Bone marrow (tissue), 2 donors: ENCODE measurements at places on chromosomes 1 and 21.

- DNase-seq: no peak
Measured at GRCh38 chr1:84773195-84773594, 82.9 kb upstream of the SSX2IP start.

GRCh38 chr1:232958067-232958466 lies 7.7 kb downstream of the NTPCR start:
- no peak for DNase-seq

DNA sequence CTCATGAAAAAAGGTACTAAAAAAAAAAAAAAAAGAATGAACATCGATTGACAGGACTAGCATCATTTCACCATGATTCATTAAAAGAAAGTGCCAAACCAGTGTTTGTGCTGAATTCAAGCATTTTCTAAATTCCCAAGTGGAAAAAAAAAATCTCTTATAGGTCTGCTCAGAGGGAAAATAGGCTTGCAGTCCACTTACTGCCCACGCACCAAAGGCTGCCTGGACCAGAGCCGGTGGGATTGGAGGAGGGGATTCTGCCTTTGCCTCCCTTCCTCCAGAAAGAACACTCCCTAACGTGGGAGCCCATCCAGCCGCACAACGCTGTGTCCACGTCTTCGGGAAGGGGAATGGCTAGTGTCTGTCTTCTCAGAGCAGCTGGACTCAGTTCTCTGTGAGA lies 5.5 kb upstream of the TRAPPC10 start:
- no peak for DNase-seq

- DNase-seq: no peak
Measured at GRCh38 chr21:45377866-45378257, 27.1 kb upstream of the COL18A1 start.

- DNase-seq: no peak
Measured at GRCh38 chr1:117932576-117932975, 3.0 kb downstream of the WDR3 start.

- DNase-seq: no peak
Measured at GRCh38 chr1:27475720-27476119, 14.2 kb downstream of the WASF2 start.

- DNase-seq: no peak
Measured at GRCh38 chr1:11044086-11044848, 2.8 kb downstream of the MASP2 start.

DNA sequence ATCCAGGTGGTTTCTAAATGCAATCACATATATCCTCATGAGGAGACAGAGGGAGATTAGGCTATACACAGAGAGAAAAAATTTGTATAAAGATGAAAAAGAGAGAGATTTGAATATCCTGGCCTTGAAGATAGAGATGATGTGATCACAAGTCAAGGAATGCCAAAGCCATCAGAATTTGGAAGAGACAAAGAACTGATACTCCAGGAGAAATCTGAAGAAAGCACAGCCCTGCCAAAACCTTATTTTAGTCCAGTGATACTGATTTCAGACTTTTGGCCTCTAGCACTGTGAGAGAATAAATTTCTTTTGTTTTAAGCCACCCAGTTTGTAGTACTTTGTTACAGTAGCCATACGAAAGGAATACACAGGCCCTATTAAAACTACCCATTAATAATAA lies 33.4 kb downstream of the DOCK7 start:
- DNase-seq: no peak

DNA sequence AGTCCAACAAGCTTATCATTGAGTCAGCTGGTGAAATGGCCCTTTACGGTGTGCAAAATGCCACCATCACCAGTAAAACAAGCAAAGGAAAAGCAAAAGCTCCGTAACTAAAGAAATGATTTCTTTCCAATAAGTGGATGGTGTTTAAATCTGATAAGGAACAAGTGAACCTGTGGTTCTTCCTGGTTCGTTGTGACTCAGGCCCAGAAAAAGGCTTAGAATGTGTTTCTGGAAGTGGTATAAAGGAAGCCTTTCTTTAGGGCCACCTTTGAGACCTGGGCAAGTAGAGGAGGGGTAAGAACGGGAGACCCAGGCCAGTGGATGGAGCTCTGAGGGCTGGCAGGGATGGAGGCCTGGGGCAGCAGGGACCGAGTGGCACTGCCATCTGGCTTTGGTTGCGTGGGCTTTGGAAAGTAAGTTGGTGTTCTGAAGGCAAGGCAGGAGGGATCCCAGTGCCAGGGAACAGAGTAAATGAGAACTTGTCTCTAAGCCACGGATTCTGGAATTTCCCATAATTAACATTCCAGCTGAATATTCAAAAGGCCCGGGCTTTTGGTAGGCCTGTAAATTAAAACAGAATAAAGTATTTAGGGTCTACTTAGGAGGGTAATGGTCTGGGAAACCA lies 87.9 kb upstream of the LMO4 start:
- DNase-seq: no peak

DNA sequence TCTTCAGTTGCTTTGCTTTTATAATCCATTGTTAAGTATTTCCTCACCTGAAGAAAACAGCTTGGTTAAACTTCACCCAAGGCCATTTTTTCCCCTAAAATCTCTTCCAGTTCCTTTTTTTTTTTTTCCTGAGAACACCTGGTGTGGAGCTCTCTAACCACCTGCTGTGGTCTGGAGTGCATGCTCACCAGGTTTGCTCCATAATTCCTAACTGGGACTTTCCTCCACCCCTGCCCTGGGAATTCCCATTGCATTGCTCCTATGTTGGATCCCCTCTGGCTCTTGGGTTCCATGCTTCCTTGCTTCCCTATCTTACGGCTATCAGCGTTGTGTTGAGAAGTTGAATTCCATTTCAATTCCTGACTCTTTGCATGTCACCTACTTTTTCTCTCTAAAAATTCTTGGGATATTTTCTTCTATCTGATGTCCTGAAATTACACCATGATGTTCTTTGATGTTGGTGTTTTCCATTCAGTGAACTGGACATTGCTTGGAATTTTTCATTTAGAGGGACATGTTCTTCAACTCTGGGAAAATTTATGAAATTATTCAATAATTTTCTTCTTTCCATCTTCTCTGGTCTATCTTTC lies 19.6 kb upstream of the DYRK1A start:
- no peak for DNase-seq

DNA sequence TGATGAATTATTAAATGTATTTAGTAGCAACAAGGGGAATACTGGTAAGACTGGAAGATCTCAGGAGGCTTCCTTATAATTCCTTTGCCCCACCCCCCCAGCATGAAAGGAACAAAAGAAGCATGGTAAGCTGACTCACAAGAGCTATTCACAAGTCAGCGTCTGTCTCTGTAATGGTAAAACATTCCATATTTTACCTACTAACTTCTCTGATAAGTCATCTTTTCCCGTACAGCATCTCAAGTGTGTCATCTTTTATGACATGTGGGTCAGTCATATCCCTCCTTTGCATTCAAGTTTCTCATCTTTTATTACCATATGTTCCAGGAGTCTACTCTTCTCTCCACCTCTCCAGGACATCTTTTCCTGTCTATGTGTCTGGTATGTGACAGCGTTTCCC lies 241.3 kb downstream of the PLA2G4A start:
- no peak for DNase-seq

GRCh38 chr1:39657923-39658485 lies 13.9 kb downstream of the NT5C1A start:
- DNase-seq: peak; percentile 33

GRCh38 chr1:176993587-176993986 lies 170.9 kb downstream of the ASTN1 start:
- DNase-seq: no peak

DNA sequence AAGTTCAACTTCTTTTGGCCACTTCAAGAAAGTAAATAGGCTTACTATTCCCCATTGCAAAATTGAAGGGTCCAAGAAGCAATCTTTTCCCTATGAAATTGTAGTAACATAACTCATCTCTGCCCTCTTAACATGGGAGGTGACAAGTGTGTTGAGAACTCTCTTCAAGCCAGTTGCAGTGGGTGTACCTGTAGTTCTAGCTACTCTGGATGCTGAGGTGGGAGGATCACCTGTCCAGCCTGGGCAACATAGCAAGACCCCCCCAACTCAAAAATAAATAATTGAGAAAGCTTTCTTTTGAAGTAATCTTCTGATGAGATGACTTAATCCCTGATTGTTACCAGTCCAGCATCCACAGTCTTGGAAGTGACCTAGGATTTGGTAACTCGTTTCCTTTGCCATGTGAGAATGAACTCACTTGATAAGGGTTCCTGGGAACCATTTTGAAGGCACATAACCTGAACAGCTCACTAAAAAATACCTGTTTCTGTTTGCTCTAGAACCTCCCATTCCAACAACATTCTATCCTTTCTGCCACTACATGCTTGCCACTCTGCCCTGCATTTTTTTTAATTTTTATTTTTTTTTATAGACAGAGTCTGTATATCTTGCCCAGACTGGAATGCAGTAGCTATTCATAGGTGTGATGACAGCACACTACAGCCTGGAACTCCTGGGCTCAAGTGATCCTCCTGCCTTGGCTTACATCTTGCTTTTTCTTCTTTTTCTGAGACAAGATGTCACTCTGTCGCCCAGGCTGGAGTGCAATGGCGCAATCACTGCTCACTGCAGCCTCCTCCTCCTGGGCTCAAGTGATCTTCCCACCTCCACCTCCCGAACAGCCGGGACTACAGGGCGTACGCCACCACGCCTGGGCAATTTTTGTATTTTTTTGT lies 1.4 kb upstream of the IPO9 start:
- DNase-seq: no peak

GRCh38 chr21:46633566-46633965 lies 1.9 kb upstream of the PRMT2 start:
- DNase-seq: no peak

GRCh38 chr1:67084765-67085318 lies 30.9 kb upstream of the SLC35D1 start:
- DNase-seq: no peak

- no peak for DNase-seq
Measured at GRCh38 chr1:80158771-80159170, 1152.2 kb upstream of the ADGRL4 start.

DNA sequence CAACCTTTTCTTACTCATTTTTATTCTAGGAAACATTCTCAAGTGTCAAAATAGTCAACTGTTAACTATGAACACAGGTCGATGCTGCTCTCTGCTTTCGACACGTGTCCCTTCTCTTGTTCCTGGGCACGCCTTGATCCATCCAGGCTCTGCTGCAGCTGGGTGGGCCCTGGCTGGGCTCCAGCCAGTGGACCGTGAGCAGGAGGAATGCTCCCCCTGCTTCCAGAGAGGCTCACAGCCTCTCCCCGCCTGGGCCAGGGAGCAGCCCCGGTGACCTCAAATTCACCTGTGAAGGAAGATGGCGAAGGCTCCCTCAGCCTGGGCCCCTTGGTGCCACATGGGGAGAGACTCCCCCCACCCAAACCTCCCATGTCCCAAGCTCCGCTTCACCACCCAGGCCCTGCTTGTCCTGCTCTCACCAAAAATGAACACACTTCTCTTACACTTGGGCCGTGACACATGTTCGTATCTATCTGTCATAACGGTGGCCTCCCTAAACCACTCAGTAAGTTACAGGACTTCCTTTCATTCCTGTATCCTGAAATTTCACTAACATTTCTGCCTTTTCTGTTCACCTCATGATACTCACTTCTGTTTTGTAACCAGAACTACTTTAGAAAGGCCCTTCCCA lies 24.6 kb upstream of the ADARB1 start:
- no peak for DNase-seq

GRCh38 chr1:192516776-192517297 lies 58.7 kb upstream of the RGS1 start:
- DNase-seq: no peak

GRCh38 chr1:39116860-39117728 lies 87.4 kb upstream of the MACF1 start:
- DNase-seq: no peak

- no peak for DNase-seq
Measured at GRCh38 chr1:222754366-222755139, 17.6 kb downstream of the FAM177B start.

- no peak for DNase-seq
Measured at GRCh38 chr1:9120312-9120958, 8.5 kb downstream of the GPR157 start.

DNA sequence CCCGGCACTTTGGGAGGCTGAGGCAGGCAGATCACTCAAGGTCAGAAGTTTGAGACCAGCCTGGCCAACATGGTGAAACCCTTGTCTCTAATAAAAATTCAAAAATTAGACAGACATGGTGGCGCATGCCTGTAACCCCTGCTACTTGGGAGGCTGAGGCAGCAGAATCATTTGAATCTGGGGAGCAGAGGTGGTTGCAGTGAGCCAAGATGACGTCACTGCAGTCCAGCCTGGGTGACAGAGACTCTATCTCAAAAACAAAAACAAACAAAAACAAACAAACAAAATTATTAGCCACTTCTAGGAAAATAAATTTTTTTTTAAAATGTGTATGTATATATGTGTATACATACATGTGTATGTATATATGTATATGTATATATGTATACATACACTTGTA lies 320.3 kb upstream of the ADGRL4 start:
- DNase-seq: no peak

DNA sequence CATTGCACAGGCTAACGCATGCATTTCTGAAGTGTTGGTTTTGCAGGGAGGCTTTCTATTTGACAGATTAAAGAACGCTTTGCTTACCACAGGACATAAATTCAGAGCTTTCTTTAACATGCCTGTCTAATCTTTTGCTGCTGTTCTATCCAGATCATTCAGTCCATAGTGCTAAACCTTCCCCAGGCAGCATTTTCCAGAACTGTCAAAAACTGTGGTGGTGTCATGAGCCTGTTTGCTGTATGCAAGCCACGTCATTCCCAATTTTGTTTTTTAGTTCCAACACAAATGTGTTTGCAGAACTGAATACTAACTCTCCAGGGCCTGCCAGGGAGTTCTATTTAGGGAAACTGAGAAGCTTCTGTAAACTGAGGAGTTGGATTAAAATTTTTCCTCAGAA lies 390.5 kb upstream of the LYPLAL1 start:
- no peak for DNase-seq

DNA sequence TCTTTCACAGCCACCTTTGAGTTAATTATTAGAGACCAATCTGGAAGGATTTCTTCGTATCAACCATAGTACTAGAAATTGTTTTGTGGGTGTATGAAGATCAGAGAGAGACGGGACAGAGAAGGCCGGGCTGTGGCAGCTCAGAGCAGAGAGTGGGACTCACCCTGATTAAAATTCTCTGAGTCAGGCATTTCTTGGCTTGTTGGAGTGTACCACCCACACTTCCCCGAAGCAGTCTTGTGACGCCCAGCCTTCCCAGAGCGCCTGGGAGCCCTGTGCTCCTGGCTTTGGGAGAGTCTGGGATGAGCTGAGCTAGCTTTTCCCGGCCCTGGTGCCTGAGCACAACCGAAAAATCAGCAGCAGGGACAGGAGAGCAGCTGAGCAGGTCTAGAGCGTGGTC lies 19.4 kb downstream of the PLEKHM2 start:
- no peak for DNase-seq

GRCh38 chr1:33429856-33430691 lies 821 bp downstream of the PHC2 start:
- DNase-seq: no peak

DNA sequence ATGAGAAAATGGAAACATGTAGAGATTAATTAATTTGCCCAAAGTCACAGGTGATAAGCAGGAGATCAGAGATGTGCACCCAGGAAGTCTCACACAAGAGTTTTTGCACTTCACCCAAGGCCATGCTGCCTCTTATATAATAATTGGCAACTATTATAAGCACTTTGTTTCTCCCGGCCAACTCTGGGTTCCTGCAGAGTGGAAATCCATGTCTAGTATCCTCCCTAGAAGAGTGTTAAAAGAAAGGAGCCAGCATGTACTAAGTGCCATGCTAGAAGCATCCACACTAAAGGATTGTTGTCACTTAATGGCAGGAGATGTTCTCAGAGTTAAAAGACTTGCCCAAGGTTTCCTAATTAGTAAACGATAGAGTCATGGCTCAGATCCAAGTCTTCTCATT lies 470.3 kb downstream of the OMA1 start:
- no peak for DNase-seq
